ENCODE measurements at places on chromosomes 7 and 10.

DNA sequence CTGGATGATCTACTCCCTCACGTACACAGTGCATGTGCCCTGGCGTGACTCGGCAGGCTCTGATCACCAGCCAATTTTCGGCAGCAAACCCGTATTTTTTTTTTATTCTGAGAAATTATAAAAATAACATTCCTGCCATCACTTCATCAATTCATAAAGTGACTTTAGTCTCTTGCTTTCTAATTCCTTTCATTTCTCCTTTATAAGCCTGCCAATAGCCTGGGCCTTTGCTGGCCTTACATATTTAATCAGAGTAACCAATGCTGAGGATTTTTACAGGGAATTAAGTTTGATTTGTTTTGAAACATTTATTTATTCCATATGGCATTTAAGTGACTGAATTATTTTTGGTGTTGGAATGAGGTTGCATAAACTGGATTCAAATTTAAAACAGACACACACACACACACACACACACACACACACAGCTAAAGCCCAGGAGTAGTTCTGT, 140.8 kb downstream of the ETV1 start:
- DNase-seq, result no peak

DNA sequence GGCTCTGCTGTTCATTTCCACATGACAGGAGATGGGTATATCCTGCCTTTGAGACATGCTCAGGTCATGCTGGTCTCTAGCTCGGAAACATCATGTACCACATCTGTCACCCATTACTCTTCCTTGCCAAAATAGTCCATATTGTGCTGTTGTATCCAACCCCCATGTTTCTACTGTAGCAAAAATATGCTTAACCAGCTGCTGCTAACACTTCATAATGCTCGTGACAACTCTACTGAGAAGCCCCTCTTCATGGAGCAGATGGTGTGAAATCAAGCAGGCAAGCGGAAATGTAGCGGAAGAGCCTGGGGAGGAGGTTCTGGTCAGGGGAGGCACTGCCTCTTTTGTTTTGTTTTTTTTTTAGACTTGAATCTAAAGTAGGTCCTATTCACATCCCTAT, 82.9 kb downstream of the NPY start:
- DNase-seq, result no peak

DNA sequence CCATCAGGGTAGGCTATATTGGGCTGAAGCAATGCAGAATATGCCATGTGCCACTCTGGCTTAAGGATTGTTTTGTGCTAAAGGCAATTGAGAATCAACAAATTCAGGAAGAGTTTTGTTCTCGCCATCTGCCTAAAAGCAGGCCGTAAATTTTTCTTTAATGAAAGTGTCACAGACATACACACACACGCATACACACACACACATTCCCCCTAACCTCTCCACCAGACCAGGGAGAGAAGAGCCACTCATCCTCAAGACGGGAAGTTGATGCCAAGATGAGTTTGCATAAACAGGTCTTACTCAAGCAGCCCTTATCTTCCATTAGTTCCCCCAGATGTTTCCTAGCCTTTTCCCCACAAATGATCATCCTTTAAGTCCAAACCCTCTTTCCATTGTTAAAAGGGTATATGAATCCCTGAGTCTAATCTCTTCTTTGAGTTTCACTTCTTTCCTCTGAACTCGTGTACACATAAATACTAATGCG, 59.6 kb upstream of the TRIM24 start:
- no peak for DNase-seq

- peak; percentile 85 for DNase-seq
These were observed 122.8 kb downstream of the UBE2H start for GRCh38 chr7:129829737-129830631.

DNA sequence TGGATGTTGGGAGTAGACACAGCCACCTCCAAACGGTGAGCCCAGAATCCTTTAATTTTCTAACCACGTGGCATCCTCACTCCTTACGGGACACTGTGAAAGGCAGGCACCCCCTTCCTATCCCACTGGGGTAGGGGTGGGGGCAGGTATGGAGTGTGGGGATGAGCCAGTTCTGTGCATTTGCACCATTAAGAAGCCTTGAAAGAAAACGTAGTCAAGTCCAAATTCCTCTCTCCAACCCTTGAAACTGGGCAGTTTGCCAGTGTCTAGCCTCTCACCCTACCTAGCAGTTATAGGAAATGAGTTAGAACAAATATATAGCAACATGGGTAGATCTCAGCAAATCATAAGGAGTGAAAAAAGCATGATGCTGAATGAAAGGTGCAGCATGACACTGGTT, 92.4 kb upstream of the LEP start:
- DNase-seq, result no peak

GRCh38 chr7:139104091-139104450, 5.4 kb downstream of the ZC3HAV1 start:
- DNase-seq, result no peak

DNA sequence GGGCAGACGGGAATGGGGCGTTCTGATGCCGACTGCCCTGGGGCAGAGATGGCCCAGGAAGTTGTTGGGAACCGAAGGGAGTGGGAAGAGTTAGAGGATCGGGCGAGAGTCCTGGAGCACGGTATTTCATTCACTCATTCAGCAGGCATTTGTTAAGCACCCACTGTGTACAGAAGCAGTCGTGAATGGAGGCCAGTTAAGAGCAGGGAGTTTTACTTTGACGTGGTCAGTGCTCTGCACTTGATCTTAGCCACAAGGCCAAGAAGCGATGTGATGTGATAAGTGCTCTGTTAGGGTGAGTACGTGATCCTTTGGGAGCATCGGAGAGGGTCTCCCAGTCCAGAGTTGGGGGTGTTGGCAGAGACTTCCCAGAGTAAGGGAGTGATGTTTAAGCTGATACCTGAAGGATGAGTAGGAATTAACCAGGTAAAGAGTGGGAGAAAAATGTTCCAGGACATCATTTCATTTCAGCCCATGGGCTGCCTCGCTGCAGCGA, 890 bp downstream of the ZFYVE27 start:
- no peak for DNase-seq

- DNase-seq, result no peak
These were observed 48.5 kb upstream of the PPP2R2D start for GRCh38 chr10:131852176-131852822.

DNA sequence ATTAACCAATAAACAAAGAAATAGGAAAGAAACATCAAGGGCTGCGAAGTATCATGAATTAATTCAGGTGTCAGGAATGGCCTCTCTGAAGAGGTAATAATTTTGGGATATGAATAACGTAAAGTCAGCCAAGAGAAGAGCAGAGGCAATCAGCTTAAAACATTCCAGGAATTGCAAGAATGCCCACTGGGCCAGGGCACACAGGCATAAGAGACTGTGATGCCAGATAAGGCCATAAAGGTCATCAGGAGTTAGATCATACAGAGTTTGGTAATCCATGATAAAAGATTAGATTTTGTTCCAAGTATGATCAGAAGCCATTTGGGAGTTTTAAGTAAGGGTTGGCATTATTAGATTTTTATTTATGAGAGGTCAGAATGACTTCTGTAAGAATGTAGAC, 53.2 kb upstream of the ABCB4 start:
- no peak for DNase-seq

DNA sequence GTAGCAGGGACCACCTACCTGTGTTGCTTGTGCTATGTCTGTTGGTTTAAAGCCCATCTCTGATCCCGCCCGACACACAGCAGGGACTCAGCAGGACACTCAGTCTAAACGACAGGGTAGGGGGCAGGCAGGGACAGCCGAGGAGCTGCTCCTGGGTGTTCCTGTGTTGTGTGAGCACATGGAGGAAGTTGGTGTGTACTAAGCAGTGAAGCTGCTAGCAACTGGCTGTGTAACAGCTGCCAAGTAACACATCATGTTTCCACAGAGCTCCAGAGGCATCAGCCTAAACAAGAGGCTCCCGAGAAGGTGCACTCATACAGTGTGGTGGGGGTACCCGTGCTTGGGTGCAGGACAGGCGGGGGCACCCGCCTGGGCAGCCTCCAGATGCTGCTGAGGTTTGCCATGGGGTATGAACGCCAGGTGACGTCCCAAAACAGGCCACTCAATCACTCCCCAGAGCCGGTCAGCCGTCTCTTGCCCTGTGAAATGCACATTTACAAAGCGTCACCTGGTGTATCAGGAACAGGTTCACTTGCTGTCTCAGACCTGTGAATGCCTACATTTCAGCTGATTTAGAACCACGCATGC, 59.6 kb downstream of the PTPRN2 start:
- no peak for DNase-seq

DNA sequence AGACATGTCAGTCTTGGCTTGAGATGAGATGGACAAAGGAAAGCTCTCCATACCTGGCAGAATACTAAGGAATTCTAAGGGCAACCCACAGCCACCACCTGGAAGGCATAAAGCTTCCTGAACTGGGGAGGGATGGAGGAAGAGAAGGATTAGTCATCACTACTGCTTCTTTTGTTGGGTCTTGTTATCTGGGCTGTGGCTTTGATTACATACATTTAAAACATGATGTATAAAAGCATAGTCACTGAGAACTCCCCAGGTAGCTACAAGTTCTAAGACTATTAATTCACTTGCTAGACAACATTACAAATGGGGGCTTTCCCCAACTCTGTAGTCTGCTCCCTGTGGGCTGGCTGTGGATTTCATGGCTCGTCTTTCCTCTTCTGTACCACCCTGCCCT, 58.2 kb downstream of the RBM33 start:
- DNase-seq, result peak; percentile 7

- DNase-seq, result no peak
These were observed 84.7 kb downstream of the SEM1 start for GRCh38 chr7:96624954-96625353.

GRCh38 chr7:100022621-100023020, 7.2 kb downstream of the ZKSCAN1 start:
- DNase-seq, result no peak

DNA sequence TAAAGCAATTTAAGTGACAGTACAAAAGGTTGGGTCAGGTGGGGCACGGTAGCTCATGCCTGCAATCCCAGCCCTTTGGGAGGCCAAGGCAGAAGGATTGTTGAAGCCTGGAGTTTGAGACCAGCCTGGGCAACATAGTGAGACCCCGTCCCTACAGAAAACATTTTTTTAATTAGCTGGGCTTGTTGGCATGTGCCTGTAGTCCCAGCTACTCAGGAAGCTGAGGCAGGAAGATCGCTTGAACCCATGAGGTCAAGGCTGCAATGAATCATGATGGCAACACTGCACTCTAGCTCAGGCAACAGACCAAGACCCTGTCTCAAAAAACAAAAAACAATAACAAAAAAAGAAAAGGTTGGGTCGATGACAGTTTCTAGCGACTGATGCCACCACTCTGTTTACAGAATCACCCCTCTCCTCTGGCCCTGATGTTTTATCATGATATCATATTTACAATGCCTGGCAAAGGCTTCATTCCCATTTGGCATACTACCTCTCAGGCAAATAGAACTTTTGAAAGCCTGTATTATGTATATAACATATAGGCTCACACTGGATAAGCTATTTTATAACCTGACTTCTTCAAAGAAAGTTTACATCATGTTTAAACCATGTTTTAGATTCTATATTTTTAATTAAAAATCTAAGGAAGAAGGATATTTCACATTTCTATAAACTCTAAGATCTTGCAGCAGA, 558 bp upstream of the ABCC2 start:
- peak; percentile 31 for DNase-seq

- peak; percentile 43 for DNase-seq
These were observed 993 bp downstream of the ZC3HAV1 start for GRCh38 chr7:139108266-139109187.

DNA sequence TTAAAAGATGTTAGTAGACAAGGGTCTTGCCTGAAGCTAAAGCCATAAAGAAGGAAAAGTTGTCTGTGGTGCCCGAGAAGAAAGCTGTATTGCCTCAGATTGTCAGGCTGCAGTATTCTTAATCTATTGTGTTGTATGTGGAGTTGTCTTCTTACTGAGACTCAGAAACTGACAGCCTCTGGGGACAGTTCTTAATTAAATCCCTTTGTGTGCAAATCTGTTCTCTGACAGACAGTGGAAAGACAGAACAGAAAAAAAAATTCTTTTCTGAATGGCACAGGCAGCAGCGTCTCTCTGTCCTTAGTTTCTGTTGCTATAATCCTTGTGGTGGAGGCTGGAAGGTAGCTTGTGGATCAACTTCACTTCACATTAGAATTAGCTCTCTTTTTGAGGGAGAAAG, 16.8 kb downstream of the VWC2 start:
- no peak for DNase-seq

GRCh38 chr10:75565286-75566251, 134.1 kb downstream of the LRMDA start:
- no peak for DNase-seq

DNA sequence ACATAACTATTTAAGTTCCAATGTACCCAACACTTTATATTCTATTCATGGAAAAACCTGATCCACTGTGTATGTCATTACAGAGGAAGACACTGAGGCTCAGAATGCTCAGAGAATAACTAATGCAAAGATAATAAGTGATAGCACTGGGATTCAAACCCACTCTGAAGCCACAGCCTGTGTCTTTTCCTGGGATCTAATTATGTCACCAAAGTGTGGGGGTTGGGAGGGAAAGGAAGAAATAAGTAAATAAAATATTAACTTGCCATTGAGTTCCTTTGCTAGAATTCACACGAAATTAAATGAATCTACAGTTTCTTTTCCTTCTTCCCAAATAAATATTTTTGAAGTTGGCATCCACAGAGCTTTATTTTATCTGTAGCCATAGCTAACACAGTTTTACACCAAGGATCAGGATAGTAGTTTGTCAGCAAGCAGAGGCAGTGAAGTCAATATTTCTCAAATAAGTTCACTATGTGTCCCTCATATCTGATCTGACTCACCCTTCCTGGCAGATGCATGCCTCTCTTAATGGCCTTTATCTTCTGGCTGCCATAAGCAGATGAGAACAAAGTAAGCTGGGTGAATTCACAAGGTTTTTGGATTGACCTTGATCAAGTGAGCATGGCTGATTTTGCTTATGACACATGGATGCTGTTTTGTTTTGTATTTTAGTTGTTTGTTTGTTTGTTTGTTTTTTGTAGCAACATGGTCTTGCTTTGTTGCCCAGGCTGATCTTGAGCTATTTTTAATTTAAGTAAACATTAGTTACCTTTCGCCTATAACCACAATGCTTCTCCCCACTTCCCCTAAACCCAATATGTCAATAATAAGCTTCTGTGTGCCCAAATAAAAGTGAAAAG, 6.3 kb downstream of the RAPGEF5 start:
- DNase-seq, result peak; percentile 36

DNA sequence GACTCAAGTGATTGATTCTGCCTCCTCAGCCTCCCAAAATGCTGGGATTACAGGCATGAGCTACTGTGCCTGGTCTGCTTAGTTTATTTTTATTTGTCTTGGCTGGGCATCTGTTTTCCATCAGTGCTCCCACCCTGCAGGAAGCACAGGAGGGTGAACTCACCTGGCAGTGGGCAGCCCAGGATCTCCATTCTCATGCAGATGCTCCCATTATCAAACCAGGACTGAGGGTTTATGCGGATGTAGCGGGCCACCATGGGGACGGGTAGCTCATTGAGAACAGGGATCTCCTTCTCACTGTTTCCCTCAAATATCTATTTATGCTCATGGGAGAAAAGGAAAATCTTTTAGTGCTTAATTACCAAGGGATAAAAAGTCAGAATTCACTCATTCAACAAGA, 93.8 kb downstream of the CPXM2 start:
- DNase-seq, result no peak

DNA sequence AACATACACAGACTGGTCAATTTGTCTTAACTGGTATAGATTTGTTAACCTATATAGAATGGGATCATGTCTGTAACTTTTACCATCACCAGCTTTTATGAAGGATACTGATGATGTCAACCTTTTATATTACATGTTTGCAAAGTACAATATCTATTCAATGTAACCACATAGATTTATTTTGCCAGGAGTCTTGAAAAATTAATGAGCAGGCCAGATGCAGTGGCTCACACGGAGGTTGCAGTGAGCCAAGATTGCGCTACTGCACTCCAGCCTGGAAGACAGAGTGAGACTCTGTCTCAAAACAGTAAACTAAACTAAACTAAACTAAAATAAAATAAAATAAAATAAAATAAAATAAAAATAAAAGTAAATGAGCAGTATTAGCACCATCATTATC, 30.0 kb upstream of the PARD3 start:
- no peak for DNase-seq

Measured in M059J (cell line).